ENCODE measurements at places on chromosomes 16 and 17.

GRCh38 chr16:58040945-58041627 is 15.5 kb downstream of the MMP15 start:
- no peak for DNase-seq

DNA sequence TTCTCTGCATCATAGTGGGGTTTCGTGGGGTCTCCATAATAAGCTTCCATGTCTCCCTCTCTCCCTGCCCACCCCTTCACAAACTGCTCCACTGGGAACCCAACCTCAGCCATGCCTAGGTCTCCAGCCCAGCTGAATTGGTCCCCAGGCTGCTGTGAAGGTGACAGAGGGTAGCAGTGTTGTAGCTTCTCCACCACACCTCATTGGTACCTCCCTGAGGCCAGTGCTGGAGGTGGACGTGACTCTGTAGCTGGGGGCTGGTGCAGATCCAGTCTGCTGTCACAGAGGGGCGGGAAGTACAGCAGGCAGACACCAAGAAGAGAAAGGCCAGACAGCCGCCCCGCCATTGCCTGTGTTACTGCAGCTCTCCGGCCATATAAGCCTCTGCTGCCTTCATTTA is 82.1 kb downstream of the OR1D5 start:
- no peak for DNase-seq

DNA sequence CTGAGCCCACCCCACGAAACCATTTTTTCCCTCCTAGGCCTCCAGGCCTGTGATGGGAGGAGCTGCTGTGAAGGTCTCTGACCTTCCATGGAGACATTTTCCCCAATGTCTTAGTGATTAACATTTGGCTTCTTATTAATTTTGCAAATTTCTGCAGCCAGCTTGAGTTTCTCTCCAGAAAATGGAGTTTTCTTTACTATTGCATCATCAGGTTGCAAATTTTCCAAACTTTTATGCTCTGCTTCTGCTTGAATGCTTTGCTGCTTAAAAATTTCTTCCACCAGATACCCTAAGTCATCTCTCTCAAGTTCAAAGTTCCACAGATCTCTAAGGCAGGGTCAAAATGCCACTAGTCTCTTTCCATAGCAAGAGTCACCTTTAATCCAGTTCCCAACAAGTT is 12.9 kb upstream of the MYH4 start:
- DNase-seq: no peak

DNA sequence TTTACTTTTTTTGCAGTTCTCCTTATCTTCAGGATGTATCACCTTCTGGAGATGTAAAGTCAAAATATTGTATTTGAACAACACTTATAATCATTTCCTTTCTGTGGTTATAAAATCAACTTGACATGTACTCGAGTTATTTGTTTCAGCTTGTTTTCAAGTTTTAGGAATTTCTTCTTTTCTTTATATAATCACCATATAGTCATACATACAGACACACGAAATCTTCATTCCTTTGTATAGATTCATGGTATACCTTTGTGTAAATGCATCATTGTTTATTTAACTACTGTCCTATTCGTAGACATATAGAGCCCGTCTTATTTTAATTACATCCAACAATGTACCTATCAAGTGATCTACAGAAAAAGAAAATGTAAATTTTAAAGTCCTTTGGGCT is 40.1 kb downstream of the CMC2 start:
- no peak for DNase-seq

DNA sequence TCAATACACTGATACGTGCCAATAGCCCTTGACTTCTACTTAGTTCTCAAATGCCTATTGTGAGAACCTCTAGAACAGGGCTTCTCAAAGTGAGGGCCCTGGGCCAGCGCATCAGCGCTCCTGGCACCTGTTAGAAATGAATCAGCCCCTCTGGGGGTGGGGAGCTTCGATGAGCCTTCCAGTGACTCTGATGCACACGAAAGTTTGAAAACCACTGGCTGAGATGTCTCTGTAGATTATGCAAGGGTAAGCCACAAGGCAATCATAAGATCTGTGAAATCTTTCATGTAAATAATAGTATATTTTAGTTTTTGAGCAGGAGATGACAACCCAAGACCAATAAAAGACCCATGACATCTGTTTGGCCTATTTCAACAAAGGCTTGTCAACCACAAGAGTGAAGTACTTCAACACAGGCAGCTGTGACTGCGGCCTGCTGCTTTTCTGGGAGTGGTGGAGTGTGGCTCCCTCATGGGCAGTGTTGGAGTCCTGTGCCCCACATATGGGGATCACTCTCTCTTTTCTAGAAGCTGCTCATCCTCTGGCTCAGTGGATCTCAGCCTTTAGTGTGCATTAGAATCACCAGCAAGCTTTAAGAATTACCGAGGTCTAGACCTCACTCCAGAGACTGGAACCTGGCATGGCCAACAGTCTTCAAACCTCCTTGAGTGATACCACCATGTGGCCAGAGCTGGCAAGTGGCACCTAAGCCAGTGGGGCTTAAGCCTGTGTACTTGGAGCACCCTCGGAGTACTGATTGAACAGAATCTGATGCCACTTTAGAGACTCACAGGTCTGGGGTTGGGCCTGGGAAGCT is 5.8 kb downstream of the MTHFSD start:
- DNase-seq: peak; percentile 30

DNA sequence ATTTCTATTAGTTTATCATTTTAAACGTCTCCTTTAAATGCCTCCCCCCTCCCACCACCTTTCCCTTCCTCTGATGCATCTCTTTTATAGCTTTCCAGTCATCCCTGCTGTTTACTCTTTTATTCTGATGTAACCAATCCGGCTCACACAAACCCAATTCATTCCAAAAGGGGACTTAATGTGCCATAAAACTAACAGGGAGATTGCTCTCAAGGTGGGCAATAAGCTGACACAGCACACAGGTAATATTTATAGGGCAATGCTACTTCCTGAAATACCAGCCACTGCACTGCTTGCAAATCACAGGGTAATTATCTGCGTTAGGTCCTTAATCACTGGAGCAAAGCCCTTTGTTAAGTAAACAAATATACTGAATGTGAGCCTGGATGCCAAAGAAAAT is 23.3 kb upstream of the CA10 start:
- DNase-seq: no peak

- no peak for DNase-seq
Measured at GRCh38 chr16:88560714-88561484, 9.3 kb upstream of the ZC3H18 start.

- peak; percentile 29 for DNase-seq
Measured at GRCh38 chr17:76268991-76269981, 4.1 kb downstream of the UBALD2 start.

GRCh38 chr17:78883533-78884131 is 19.4 kb downstream of the CEP295NL start:
- no peak for DNase-seq

- no peak for DNase-seq
Measured at GRCh38 chr16:87538160-87538559, 45.3 kb upstream of the ZCCHC14 start.

DNA sequence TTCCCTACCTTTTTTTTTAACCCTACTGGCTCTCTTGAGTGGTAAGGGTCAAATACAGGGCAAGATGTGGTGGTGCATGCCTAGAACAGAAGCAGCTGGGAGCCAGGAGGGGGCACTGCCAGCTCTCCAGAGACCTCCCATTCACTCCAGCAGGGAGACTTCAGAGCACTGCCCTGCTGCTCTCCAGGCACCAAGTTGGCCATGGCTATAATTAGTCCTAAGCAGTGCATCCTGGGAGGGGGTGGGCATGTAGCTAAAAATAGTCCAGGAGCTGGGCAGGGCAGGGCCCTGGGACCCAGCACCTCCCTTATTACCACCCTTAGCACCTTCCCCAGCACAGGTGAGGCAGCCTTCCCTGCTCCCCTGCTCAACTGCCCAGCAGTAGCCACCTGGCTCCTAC is 3.5 kb downstream of the CORO6 start:
- peak; percentile 34 for DNase-seq

DNA sequence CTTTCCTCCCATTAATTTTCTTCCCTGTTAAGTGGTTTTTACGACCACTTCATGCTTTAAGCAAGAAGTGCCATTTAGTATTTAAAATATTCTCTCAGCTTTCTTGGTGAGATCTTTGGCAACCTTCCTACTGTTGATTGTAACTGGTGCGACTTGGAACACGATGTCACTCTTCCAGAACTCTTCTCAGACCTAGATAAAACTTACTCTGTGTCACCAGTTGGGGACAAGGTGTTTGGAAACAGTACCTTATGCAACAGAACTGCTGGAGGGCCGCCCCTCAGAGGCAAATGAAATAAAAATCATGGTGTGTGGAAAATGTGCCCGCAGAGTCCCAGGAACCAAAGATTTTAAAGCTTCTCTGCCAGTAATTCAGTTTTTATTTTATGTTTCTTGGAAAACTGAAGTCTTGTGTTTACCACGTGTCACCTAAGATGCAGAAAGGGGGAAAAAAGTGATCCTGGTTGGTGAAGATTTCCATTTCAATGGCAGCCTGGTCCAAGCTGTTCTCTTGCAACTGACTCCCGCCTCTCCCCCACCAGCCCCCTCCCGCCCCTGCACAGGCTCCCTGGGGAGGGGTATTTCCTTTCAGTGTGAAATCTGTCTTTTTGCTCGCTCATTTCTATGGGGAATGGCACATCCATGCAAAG is 7.2 kb upstream of the HSD11B2 start:
- no peak for DNase-seq

DNA sequence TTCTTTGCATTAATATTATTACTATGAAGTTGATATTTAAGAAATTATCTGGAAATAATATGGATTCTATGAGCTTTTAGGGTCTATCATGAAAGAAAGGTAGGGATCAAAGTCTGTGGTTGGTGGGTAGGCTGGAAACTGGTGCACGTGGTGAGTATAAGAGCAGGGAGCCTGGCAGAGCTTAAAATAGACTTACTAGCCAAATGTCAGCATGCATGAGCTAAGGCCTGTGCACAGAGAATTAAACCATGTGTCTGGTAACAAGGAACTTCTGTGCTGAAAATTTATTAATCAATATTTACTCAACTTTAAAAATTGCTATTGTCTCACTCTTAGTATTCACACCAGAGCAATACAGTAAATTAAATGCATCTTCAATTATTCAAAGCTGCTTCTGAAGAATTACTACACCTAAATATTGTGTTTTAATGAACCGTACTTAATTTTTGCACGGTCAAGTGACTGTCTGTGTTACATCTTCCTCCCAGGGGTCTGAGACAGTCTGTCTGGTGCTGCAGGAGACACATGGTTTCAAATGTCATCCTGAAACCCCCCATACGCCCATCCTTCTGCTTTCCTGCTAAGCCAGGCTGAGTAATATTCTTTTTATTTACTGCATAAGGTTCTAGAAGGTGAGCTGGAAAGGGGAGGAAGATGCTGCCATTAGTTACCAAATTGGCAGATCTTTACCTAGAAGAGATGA is 161.0 kb upstream of the NLRP1 start:
- no peak for DNase-seq

GRCh38 chr16:83603723-83604570 is 203.8 kb upstream of the HSBP1 start:
- no peak for DNase-seq

GRCh38 chr17:62807812-62808575 is at the start of gene MARCHF10:
MARCHF10 (minus strand) TSS chr17:62808314; CDS start chr17:62801735, 6,579 bp downstream.
- peak; percentile 63 for DNase-seq

DNA sequence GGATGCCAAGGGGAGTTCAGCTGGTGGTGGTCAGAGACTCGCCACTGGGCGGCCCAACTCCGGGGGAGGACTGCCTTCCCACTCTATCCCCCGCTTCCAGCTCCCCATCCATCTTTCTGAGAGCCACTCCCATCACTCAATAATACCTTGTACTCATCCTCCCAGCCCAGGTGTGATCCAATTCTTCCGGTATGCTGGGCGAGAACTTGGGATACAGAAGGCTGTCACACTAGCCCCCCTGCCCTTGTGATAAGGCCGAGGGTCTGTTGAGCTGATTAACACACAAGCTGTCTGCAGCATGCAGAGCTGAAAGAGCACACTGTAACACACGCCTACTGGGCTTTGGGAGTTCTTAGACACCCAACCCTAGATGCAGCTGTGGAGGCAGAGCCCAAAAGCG is 460.4 kb upstream of the EEF2KMT start:
- no peak for DNase-seq

DNA sequence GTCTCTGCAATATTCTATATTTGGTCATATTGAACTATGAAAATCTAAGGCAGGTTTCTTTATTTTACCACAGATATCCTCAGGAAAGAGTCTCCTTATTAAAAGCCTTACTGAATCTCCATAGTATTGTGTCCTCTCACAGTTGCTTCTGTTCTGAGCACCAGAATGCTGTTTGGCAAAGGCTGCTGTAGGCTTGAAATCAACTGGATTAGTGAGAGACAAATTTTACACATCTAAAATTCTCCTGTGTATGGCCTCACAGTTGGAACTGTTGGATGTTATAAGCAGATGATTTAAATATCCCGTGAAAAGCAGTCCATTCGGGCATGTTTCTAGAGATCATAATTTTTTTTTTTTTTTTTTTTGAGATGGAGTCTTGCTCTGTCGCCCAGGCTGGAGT is 9.5 kb downstream of the CLTC start:
- DNase-seq: no peak

DNA sequence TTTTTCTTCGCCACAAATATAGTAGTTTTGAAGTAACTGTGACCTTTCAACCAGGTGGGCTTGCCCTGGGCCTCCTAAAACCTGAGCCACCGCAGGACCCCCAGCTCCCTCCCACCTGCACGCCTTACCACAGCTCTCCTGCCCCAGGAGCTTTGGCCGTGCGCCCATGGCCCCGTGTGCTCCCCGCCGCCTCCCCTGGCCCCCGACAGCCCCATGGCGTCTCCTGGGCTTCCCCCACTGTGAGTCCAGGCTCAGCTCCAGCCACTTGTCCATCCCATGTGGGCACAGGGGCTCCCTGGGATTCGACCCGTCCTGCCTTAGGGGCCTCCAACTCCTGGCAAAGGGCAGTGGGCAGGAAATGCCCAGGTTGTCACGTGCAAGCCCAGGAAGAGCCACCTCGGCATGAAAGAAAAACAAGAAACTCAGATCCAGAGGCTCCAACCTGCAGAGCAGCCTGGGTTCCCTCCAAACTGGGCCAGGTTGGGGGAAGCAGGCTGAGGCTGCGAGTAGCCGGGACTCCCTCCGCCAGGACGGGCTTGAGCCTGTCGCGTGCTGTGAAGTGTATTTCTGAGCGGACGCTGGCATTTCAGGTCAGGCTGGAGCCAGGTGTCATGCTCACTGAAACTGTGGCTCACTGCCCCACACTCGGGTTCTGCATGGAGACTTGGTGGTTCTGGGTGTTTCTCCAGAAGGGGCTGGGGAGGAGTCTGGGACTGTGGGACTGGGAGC is 5.8 kb downstream of the LGALS3BP start:
- DNase-seq: no peak

DNA sequence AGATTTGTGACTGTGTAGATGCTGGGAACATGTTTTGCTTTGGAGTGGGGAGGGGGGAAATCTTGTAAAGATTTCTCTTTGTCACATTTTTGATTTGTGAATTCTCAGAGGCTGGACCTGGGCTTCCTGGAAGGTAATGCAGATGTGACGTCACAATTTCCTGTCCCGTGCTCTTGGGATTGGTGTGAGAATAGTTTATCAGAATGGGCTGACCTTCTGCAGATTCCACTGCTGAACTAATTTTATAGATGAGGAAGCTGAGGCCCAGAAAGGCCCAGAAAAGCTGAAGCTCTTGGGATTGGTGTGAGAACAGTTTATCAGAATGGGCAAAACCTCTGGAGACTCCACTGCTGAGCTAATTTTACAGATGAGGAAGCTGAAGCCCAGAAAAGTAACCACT is 34.0 kb downstream of the HS3ST3B1 start:
- no peak for DNase-seq

GRCh38 chr17:79043931-79044320 is 20.0 kb downstream of the C1QTNF1 start:
- no peak for DNase-seq

Measured in stimulated activated CD4-positive, alpha-beta T cell treated with anti-CD3 and anti-CD28 coated beads, Interleukin-15, amount 100 ng/mL, for 24 hours (primary cell).